ENCODE measurements at places on chromosomes 13 and 19.
A peak's percentile ranks its signal among the peaks of the same experiment; 100 is the strongest.

- DNase-seq = no peak
These were observed 118.6 kb upstream of the ZNF536 start for GRCh38 chr19:30253581-30253996.

GRCh38 chr19:35168196-35168595 is 13.7 kb downstream of the FXYD5 start:
- no peak for DNase-seq

- DNase-seq = no peak
These were observed 1882.6 kb downstream of the PCDH9 start for GRCh38 chr13:65347420-65348030.

- DNase-seq = no peak
These were observed 38.4 kb upstream of the RNF113B start for GRCh38 chr13:98215508-98215907.

- DNase-seq = no peak
These were observed 17.9 kb downstream of the GPALPP1 start for GRCh38 chr13:45007225-45007624.

GRCh38 chr13:21218351-21219035 is 42.0 kb downstream of the MRPL57 start:
- DNase-seq = no peak

GRCh38 chr19:40304306-40304705 is 19.2 kb upstream of the AKT2 start:
- no peak for DNase-seq

GRCh38 chr19:2327773-2328400 is 499 bp downstream of the LSM7 start:
- DNase-seq = no peak

DNA sequence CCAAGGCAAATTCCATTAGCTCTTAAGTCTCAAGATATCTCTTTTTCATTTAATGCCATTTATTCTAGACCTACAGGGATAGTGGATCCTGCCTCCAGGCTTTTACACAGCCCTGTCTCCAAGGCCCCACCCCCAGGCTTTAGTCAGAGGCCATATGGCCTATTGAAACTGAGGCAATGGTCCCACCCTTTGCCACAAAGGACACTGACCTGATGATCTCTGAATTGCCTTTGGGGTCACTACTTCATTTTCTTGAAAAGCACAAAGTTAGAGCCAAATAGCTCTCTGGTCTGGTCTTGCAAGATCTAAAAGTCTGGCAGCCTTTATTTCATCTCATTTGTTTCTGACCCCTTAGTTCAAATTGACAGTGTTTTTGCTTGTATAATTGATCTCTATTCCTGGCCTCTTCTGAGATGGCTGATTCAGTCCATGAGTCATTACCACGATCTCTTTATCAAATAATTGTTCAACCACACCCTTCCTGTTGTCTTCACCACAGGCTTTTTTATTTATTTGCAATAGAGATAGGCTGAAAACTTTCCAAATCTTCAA is 209.8 kb downstream of the FGF14 start:
- no peak for DNase-seq

DNA sequence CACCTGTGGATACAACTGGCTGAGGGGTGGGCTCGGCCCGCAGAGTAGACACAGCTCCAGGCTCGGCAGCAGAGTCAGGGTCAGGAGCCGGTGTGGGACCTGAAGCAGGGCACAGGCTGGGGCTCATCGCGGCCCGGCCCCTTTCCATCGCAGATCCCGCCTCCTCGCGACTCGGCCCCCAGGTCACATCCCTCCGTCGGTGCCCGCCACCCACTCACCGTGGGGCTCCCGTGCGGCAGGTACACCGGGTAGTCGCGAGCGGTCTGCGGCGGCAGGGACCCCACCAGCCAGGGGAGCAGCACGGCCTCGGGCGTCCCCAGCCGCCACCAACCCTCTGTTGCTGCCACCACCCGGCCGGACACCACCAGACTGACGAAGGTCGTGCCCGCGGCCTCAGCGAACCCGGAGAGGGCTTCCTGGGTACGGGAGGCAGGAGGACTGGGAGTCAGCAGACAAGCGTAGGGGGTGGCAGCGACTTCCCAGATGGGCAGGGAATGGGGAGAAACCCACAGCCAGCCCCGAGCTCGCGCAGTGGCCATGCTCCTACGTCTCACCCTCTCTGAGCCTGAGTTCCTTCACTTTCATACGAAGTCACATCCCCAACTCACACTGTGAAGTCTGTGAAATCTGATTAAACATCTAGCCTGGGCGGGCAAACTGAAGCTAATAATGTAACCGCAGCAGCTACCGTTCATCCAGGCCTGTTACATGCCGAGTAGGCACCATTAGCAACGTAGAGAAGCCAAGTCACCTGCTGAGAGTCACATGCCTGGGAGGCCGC is 3.7 kb downstream of the FUZ start:
- DNase-seq = peak; percentile 72

- DNase-seq = no peak
These were observed 30.3 kb upstream of the ZNF492 start for GRCh38 chr19:22603518-22604440.

- no peak for DNase-seq
These were observed 12.5 kb downstream of the DCAF15 start for GRCh38 chr19:13964776-13965175.

- DNase-seq = no peak
These were observed 1423.7 kb upstream of the PCDH20 start for GRCh38 chr13:62839338-62839737.

DNA sequence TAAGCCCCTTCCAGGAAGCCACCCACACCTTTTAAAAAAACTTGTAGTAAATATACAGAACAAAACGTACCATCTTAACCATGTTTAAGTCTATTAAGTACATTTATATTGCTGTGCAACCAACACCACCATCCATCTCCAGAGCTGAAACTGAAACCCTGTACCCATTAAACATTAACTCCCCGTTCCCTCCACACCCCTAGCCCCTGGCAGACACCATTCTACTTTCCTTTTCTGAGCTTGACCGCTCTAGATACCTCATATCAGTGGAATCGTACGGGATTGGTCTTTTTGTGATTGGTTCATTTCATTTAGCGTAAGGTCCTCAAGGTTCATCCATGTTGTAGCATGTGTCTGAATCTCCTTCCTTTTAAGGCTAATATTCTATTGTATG is 13.0 kb upstream of the SPATA13 start:
- no peak for DNase-seq

- DNase-seq = no peak
These were observed 38.7 kb downstream of the BRCA2 start for GRCh38 chr13:32354040-32354439.

DNA sequence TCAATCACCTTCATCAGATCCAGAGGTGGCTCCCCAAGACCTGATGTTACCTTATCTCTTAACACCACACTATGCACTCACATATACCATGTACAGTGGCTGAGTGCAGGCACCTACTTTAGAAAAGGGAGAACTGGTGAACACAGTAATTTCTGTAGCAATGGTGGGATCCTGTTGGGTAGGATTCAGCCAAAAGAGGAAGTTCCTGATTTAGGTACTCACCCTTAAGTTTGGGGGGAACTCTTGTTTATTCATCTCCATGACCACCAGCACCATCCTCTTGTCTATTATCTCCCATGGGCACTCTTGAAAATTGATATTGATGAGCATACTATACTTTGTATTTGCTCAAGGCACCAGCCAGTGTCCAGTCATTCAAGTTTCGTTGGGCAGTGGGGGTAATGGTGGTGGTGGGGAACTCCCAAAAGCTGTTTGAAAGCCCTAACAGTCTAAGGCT is 324.4 kb downstream of the LMO7 start:
- DNase-seq = no peak

GRCh38 chr13:45269204-45269603 is 68.4 kb upstream of the KCTD4 start:
- no peak for DNase-seq

DNA sequence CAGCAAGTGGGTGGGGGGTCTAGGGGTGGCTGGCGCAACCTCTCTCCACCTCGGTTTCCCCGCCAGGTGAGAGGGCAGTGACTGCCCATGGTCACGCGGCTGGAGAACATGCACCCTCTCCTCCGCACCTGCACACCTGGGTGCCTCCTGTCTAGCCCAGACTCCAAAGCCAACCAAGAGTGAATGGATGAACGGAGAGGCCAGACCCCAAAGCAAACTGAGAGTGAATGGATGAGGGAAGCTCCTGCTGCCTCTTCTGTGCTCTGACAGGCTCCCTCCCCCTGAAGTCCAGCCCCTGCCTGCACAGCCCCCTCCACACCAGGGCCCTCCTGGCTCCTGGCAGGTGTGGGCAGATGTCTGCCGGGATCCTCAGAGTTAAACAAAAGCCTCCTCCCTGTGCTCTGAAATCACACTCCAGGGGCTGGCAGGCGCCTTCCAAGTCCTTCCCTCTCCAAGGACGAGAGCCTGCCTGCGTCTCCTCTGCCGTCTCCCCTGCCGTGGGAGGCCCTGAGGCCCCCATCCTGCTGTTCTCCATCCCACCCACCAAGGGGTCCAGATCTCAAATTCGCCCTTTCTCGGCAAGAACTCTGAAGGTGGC is 2.2 kb downstream of the SBNO2 start:
- DNase-seq = no peak

GRCh38 chr19:10971107-10971726 is 10.4 kb downstream of the SMARCA4 start:
- DNase-seq = no peak

- DNase-seq = no peak
These were observed 303.3 kb downstream of the POU4F1 start for GRCh38 chr13:78299832-78300623.

DNA sequence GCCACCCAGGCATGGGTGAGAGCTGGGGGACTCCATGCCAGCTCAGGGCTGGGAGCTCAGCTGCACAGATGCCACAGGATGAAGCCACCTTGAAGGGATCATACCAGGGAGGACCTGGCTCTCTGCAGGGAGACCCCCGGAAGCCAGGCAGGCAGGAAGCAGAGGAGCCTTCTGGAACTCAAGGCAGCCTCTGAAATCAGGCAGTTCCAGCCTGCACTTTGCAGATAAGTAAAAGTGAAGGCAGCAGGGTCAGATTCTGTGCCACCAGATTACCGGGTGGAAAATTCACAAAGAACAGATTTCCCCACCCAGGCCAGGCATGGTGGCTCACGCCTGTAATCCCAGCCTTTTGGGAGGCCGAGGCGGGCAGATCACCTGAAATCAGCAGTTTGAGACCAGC is 2.5 kb downstream of the TMEM259 start:
- DNase-seq = no peak

DNA sequence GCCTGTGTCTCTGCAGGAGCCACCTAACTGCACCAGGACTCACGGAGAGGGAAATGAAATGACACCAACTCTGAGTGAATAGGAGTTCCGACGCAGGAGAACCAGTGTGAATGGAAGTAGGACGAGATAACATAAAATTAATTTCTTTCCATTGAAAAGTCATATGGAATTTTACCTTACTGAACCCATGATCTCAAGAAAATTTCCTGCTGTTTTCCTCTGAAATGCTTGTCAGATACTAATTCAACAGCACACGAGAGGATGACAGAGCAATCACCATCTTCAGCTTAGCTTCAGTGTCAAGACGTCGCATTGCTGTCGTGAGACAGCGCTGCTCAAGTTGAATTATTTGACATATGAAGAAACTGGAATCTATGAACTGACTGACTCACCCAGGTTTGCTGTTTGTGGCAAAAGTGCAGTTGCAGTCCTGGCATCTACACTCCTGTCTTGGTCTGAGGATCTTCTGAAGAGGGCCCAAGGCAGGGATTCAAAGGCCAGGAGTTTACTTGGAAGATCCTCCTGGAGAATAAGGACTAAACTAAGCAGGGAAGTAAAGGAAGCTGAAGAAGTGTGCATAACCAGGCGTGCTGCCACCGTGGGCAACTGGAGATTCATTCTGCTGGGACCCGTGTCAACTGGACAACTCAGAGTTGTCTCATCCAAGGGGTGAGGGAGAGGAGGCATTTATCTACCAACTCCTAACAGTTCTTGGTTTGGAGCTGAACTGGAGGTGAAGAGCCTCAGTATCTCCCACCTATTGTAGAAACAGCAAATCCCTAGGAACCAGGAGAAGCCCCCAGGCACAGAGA is 214.4 kb upstream of the IRS2 start:
- DNase-seq = no peak

DNA sequence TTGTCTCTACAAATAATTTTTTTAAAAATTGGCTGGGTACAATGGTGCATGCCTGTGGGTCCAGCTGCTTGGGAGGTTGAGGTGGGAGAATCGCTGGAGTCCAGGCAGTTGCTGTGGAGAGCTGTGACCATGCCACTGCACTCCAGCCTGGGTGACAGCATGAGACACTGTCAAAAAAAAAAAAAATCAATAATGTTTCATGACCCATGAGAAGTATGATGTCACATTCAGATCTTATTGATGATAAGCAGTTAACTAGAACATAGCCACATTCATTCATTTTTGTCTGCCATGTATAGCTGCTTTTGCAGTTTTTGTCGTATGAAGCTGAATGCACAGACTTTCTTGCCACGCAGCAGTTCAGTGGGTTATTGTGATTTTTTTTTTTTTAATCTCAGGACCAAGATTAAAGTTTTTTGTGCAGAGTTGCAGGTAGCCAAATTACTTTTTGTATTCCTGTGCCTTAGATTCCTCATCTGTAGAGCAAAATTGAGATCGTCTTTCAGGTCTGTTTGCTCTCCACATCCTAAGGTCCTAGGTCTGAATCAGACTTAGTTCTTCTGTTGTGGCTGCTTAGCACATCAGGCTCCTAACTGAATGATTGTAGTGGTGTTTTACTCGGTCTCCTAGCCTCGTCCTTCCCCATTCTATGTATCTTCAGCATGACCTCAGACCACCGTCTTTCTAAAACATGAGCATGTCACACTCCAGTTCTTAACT is 145.2 kb downstream of the GGACT start:
- no peak for DNase-seq

DNA sequence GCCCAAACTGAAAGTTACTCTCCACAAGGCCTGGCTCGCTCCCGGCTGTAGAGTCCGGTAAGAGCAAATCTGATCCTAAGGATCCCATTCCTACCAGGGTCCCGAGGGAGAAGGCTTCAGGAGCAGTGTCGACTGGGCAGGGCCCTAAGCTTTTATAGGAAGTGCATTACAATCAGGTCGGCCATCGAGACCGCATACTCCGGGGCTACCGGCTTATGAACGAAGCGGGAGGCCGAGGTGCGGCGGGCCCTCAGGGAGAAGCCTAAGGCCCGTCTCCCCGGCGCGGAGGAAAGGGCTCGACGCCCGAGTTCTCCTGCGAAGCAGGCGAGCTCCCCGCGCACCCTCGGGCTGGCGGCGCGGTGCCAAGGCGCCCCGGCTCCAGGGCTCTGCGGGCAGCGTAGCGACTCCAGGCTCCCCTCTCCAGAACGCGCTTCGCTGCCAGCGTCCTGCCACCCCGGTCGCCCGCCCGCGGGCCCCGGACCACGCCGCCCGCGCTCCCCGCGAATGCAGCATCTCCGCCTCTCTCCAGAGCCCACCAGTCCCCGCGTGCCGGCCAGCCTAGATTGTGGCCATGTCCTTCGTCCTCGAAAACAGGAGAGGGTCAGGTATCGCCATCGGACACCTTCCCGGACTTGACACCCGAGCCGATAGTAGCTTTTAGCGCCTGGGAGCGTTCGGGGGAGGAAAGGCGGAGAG is 1.4 kb downstream of the EFNB2 start:
- DNase-seq = peak; percentile 50

GRCh38 chr13:23966691-23967615 is 69.7 kb upstream of the C1QTNF9B start:
- DNase-seq = no peak

DNA sequence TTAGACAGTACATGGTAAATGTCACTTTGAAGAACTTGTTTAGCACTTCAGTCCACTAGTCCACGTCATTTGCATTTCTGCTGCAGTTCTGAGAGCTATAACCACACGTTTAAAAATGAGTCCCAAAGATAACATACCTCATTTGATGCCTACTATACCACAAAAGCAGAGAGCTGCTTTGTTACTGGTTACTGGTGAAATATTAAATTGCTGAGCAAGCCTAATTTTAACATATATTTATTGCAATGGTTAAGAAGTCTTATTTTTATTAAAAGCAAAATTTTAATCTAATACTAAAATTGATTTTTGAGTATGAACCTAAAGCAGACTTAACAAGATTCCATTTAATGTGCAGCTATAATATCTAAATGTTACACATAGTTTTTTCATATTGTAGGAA is 1949.7 kb upstream of the PRR20A start:
- no peak for DNase-seq
